ENCODE measurements at places on chromosomes 4 and X.

DNA sequence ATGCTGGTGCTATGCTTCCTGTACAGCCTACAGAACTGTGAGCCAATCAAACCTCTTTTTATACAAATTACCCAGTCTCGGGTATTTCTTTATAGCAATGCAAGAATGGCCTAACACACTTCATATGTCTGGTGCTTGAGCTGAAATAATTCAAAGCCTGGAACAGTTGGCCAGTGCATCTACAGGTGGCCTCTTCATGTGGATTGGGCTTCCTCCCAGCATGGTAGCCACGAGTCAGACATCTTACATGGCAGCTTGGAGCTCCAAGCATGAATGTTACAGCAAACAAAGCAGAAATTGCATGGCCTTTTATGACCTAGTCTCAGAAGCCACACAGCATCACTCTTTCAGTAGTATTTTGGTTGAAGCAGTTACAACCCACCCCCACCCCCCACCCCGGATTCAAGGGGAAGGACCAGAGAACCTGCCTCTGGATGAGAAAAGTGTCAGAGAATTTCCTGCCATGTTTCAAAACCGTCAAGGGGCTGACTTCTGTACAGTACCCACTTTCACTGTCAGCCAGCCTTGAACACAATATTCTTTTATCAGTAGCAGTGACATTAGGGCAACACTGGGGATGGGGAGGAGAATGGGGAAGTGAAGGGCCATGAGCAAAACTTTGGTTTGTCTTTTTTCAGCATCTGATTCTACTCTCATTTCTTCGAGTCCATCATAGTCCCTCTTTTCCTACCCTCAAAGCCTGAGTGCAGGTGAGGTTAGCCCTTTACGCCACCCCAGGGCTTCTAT lies 368.7 kb downstream of the BCOR start:
- no peak for DNase-seq

DNA sequence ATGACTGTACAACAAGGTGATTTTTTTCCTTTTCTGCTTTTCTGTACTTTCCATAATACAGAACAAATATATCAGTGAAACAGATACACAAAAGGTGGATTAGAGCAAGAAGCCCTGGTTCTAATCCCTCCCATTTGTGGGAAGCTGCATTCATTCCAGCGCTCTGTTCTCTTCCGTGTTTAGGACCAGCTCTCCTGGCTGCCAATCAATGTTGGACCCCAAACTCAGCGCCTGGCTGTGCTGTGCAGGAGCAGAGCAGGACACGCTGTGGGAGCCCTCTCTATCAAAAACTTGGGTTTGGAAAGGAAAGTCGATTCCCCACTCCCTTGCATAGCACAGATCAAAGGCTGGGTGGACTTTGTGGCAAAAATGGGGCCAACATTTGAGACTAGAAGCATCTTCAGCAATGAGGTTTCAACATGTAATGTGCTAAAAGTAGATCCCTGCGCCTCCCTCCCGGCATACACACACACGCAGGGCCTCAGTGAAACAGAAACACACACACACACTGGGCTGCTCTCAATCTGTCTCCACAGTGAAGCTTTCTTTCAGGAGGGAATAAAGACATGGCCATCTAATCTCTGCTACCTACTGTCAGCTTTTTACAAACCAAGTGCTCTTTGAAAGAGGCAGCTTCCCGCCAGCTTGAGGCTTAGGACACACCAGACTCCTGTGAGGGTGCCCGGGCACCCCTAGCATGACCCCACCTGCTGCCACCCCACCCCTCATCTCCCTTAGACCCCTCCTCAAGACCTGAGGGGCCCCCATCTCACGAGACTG lies 12.2 kb downstream of the WDR1 start:
- DNase-seq = no peak

GRCh38 chr4:59127006-59127405 lies 2016.8 kb upstream of the IGFBP7 start:
- DNase-seq = no peak

DNA sequence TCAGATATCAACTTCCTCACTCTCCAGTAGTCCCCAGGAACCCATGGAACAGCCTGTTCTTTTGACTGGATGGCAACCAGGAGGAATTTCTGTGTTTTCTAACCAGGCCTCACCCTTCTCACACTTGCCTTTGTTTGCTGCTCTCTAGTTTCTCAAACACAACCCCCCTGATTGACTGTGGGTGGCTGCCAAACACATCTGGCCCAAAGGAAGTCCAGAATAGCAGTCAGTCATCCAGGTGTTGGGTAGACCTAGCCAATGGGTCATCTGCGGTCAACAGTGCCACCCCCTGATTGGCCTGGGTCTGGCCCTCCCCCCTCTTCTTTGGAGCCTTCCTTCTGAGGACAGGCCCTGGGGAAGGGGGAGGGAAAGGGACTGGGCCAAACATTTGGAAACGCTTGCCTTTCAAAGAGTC lies 53.7 kb downstream of the MSX1 start:
- DNase-seq = no peak

Measured in AML-193 (cell line).